Stimulated activated CD4-positive, alpha-beta T cell treated with anti-CD3 and anti-CD28 coated beads, Interleukin-15, amount 100 ng/mL, for 48 hours (primary cell): ENCODE measurements at places on chromosomes 16 and 17.

- no peak for DNase-seq
These were observed 229.0 kb downstream of the FTO start for GRCh38 chr16:53932975-53933374.

GRCh38 chr17:64054304-64054703 is 33.9 kb upstream of the ICAM2 start:
- no peak for DNase-seq

DNA sequence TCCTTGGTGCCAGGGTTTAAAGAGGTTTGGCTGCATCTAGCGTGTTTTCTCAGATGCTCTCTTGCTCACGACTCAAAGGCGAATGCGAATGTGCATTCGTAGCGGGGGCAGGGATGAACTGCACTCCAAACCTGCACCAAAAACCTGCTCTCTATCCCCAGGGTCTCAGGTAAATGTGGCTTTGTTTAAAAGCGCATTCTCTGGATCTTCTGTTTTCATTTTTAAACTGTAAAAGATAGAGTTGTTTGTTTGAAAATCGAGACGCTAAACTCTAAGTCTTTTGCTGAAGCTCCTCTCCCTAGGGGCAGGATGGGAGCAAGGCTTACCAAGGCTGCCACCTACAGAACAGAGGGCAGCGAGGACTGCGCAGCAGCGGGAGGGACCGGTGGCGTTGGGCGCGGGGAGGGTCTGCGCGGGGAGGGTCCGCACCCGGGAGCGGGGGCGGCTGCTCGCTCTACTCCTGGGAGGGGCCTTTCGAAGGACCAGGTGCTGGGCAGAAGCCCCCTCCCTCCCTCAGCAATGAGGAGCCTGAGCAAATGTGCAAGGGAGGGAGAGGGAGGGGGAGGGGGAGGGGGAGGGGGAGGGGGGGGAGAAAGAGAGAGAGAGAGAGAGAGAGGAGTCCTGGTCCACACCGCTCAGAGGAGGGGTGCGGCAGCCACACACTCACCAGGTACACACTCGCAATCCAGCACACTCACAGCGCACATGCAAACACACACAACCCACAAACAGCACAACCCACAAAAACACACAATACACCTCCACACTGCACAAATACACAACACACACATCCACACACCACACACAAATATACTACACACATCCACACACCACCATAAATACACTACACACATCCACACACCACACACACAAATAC is 142.8 kb downstream of the GRIN2A start:
- DNase-seq, result no peak

DNA sequence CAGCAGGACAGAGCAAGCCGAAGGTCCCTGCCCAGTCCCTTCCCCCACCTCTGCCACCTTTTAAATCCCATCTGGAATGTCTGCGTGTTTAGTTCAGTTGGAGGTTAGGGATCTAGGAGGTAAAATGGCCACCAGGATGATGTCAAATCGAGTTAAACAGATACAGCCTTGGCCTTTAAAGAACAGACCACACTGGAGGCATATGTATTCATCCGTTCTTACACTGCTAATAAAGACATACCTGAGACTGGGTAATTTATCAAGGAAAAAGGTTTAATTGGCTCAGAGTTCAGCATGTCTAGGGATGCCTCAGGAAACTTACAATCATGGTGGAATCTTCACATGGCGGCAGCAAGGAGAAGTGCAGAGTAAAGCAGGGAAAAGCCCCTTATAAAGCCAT is 167.8 kb upstream of the CACNG5 start:
- no peak for DNase-seq

DNA sequence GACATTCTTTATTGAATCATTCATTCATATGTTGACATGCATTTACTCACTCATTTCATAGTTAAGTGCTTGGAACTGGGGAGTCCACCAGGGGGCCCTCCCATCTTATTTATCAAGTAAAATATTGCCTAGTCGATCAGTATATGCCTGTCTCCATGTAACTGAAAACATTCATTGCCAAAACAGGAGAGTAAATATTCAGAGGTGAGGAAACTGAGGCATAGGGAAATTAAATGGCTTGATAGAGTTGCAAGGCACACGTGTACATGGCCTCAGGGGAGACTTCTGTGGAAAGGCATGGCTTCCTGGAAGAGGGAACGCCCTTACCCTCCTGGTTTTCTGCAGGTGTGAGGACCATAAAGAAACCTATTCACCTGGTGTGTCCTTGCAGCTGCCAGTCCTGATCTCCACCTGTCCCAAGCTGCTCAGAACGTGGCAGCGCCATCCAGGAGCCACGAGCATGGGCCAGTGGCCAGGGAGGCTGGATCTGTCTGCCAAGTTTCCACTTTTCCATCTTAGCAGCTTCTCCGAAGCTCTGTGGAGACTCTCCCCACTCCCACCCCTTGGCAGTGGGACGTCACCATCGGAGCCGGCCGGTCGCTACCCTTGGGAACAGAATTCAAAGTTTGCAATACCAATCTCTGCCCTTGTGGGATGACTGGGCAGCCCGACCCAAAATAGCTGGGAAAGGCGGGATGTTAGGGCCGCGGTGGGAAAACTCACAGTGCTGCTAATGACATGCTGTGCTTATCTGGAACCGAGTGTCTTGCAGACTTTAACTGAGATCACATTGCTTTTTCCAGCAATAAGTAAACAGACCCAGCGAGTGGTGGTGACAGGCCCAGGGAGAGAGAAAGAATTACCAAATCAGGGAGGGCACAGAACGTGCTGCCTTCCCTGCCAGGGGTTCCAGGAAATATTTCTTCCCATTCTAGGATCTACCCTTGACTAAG is 4.1 kb upstream of the C1QTNF1 start:
- DNase-seq, result peak; percentile 28
